GM06990 (cell line): ENCODE measurements at places on chromosomes 1 and 21.

DNA sequence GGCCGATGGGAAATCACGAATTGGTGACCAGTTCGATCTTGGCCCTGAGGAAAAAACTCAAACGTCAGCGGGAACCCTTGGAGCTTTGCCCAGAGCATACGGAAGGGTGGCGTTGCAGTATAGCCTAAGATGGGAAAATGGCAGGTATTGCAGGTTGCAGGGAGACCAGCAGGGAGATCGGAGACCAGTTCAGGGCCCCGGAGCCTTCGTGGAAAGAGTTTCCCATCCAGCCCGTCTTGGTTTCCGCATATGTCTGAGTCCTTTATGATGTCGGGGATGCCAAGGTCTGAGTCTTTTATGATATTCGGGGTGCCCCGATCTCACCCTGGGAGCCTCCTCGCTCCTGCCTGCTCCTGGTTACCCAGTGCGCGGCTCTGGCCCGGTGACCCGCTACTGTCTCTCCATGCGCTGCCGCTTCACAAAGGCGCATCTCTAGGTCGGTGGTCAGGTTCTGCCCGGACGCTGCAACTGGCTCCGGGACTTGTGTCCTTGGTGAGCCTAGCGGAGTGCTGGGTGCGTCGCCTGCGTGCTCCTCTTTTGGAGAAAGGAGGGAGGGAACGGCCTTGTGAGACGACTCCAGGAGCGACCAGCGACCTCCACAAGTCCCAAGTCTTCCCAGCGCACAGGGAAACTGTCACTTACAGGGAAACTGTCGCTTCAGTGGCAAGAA is 94.2 kb downstream of the PRKAB2 start:
- no peak for DNase-seq

DNA sequence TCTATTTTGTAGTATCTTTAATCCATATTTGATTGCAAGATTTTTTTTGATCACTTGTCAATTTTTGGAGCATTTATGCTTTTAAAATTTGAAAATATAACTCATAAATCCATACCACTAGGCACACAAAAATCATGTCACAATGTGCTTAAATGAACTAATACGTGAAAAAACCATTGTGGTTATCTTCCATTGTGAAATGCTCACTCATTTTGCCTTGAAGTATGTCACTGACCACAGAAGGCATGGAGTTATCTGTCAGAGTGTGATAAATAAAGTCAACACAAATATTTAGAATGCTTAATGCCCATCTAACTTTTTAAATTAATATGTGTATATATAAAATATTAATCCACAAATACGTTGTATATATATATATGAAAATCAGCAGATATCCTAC is 347.2 kb downstream of the PTPRC start:
- no peak for DNase-seq

- DNase-seq: no peak
Measured at GRCh38 chr1:109901524-109902145, 9.0 kb upstream of the CSF1 start.

DNA sequence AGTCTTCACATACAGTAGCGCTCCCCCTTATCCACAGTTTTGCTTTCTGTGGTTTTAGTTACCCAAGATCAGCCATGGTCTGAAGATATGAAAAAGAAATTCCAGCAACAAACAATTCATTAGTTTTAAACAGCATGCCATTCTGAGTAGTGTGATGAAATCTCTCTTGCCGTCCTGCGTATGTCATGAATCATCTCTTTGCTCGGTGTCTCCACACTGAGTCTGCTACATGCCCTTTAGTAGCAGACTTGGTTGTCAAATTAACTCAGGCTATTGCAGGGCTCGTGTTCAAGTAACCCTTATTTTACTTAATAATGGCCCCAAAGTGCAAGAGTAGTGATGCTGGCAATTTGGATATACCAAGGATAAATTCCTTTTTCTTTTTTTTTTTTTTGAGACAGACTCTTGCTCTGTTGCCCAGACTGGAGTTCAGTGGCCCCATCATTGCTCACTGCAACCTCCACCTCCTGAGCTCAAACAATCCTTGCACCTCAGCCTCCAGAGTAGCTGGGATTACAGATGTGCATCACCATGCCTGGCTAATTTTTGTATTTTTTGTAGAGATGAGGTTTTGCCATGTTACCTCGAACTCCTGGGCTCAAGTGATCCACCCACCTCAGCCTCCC is 22.6 kb downstream of the PHACTR4 start:
- no peak for DNase-seq

DNA sequence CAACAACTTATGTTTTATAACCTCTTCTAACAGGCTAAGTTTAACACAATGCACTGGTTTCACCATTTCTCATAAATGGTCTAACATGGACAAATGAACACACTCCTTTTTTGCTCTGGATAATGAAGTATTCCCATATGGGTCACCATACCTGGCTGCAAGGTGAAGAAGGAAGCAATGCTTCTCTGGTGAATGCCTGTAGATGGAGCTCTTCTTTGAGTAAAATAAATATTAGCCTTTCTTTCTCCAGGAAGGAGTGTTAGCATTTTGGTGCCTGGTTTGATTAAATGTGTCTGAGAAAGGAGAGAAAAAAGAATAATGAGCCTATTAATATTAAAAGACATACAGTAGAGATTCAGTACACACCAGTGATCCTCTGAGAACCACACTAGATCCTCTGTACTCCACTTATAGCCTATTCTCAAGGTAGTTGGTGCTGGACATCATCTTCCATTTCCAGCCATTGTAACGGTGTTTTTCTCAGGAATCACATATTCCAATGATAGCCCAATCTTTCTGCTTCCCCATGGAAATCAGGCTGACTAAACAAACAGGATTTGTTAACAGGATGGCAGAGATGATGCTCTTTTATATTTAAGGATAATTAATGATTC is 17.6 kb downstream of the MTFR1L start:
- DNase-seq: no peak

DNA sequence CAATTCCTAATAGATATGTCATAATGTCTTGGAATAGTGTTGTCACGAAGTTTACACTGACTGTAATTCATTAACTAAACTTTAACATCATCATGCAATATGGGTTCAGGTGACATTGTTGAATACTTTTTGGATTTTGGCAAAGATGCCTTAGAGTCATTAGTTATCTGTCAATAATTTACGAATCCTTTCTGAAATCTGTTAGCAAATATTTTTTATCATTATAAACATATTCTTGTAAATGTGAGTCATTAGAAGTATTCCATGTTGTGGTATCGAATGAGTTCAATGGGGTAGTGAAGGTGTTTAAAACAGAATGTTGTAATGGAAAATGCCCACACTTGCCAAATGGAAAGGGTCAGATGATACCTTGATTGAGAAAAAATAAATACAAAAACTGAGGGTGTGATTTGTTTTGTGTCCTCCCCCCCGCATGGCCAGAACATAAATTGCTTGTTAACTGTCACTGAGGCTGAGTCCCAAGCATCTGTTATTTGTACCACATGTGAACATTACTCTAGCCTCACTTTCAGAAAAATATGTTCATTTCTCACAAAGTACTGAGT is 5.2 kb upstream of the NR5A2 start:
- DNase-seq: no peak

DNA sequence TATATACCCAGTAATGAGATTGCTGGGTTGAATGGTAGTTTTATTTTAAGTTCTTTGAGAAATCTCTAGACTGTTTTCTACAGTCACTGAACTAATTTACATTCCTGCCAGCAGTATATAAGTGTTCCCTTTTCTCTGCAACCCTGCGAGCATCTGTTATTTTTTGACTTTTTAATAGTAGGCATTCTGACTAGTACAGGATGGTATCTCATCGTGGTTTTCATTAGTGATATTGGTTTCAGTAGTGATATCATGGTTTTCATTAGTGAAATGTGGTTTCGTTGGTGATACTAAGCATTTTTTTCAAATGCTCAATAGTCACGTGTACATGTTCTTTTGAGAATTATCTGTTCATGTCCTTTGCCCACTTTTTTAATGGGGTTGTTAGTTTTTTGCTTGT is 316.8 kb downstream of the PTBP2 start:
- DNase-seq: no peak

- no peak for DNase-seq
Measured at GRCh38 chr1:43312663-43313515, 12.1 kb downstream of the TIE1 start.

GRCh38 chr1:15280416-15280815 is 33.4 kb downstream of the FHAD1 start:
- no peak for DNase-seq

GRCh38 chr1:49995734-49996133 is 28.0 kb downstream of the AGBL4 start:
- DNase-seq: no peak

GRCh38 chr1:206065547-206066145 is 12.7 kb downstream of the RHEX start:
- no peak for DNase-seq

- DNase-seq: no peak
Measured at GRCh38 chr21:36532769-36533467, 53.0 kb upstream of the CLDN14 start.

GRCh38 chr21:16406355-16406754 is 676.6 kb downstream of the USP25 start:
- DNase-seq: no peak

- DNase-seq: no peak
Measured at GRCh38 chr1:245707941-245708340, 553.2 kb downstream of the KIF26B start.

DNA sequence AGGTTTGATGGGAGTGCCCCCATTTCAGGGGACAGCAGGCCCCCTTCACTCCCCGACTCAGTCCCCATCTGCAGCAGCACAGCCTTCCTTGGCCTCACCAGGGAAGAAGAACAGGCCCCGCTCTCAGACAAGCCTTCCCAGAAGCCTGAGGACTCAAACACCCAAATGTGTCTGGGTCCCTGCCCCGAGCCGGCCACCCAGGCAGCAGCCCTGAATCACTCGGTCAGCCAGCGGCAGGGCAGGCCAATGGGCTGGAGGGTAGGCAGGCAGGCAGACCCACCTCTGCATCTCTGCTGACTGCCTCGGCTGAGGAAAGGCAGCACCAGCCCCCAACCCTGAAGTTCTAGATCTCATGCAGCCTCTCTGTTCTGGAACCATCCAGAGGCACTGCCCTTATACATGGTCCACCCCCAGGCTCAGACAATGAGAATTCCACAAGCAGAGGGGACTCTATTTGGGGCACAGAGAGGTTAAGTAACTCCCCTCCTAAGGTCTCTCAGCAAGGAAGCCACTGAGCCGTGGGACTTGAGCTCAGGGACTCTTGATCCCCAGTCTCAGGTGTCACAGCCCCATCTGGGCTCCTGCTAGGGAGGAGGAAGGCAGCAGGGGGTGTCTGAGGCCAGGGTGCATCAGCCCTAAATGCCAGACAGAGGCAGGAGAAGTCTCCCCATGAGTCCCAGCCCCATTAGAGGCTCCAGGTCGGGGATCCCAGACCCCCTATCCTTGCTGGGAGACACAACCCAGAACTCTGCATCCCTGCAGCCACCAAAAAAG is 33.2 kb upstream of the RUNX3 start:
- DNase-seq: no peak

- no peak for DNase-seq
Measured at GRCh38 chr1:151135433-151136385, 10.7 kb downstream of the SEMA6C start.

DNA sequence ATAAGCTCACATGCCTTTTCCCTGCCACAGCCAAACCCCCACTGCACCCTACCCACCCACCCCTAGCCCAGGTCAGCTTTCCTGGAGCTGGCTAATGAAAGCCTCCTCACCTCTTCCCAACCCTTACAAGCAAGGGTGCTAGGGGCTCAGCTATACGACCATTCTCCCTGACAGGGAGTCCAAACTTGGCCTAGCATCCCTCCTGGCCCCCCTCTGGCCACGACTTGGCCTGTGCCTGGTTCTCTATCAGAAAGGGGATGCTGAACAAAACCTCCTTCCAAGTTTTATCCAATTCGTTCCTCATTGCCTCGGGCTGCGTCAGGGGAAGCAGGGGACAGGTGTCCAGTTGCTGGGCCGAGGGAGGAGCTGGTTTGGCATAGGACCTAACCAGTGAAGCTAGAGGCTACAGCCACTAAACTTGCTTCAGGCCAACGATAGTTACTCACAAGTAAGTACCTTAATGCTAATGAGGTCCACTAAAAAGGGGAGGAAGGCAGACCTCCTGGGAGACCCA is 8.6 kb downstream of the TMEM81 start:
- no peak for DNase-seq

GRCh38 chr1:154548028-154548427 is 10.4 kb downstream of the UBE2Q1 start:
- no peak for DNase-seq

DNA sequence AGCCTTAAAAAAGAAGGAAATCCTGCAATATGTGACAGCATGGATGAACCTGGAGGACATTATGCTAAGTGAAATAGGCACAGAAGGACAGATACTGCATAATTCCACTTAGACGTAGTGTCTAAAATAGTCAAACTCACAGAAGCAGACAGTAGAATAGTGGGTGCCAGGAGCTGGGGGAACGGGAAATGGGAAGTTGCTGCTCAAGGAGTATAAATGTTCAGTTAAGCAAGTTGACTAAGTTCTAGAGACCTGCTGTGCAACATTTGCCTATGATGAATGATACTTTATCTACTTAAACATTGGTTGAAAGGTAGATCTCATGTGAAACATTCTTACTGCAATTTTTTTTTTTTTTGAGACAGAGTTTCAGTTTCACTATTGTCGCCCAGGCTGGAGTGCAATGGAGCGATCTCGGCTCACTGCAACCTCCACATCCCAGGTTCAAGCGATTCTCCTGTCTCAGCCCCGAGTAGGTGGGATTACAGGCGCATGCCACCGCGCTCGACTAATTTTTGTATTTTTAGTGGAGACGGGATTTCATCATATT is 197.8 kb downstream of the HIVEP3 start:
- peak; percentile 53 for DNase-seq

DNA sequence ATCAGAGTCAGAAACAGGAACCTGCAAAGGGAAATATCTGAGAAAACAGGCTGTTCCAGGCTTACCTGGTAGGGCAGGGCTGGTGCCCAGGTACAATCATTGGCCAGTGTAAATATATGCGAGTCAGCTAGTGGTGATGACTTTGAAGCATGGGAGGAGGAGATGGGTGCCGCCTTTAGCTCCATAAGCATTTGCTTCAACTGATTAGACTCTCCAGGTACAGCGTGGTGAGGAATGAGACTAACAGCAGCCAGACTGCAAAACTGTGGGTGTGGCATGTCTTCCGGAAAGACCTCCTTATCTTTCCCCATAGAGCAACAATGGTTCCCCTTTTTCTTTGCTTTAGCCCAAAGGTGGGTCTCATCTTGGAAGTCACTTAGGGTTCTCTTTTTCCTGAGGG is 137.2 kb downstream of the LRIG2 start:
- DNase-seq: no peak

GRCh38 chr1:37755290-37755689 is 9.6 kb downstream of the EPHA10 start:
- no peak for DNase-seq

GRCh38 chr1:213231795-213232231 is 180.8 kb downstream of the RPS6KC1 start:
- DNase-seq: no peak

DNA sequence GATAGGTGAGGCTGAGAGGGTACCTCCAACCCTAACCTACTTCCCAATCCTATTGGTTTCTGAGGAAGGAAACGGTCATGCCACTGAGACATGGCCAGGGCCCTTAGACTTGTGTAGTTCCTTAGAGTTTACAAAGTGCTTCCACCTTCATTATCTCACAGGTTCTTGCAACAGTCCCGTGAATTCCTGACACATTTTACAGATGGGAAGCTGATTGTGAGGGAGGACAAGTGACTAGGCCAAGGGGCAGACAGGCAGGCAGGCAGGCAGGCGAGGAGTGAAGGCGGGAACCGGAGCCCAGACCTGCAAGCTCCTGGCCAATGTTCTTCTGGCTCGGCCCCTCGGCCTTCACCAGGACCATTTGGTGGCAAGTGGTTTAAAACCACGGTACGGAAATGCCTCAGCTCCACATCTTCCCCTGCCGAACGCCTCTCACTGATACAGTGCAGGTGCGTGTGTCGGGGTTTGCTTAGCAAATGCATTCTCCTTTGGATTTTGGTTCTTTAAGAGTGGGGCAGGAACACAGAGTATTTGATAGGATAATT is 45.1 kb downstream of the ZBTB18 start:
- DNase-seq: no peak
